ENCODE measurements at places on chromosomes 4 and X.
A peak's percentile ranks its signal among the peaks of the same experiment; 100 is the strongest.

DNA sequence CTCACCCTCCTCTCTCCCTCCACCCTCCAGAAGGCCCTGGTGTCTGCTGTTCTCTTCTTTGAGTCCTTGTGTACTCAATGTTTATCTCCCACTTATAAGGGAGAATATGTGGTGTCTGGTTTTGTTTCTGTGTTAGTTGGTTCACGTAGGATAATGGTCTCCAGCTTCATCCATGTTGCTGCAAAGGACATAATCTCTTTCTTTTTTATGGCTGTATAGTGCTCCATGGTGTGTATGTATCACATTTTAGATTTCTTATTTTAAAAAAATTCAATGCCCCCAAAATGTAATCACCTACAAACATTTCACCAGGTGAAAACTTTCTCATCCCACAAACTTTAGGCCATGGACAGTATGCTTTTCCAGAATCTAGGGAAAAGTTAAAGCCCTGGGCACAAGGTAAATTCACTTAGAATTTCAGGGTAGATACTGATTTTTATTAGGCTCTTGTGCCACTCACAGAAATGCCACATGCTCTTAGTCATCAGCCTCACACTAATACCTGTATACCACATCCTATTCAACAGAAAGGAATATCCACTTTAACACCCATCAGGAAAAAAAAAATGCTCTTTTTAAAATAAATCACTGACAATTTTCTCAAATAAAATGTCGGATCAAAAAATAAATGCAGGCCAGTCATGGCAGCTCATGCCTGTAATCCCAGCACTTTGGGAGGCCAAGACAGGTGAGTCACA lies 104.8 kb upstream of the ENPP6 start:
- no peak for DNase-seq

- DNase-seq: peak; percentile 99
Observed at GRCh38 chr4:142095886-142096605, 459.7 kb downstream of the IL15 start.

- peak; percentile 36 for DNase-seq
Observed at GRCh38 chr4:80071604-80072227, 1.3 kb downstream of the ANTXR2 start.

GRCh38 chr4:3816983-3817960 lies 51.1 kb downstream of the ADRA2C start:
- DNase-seq: no peak
